ENCODE measurements at places on chromosomes 1 and 21.

DNA sequence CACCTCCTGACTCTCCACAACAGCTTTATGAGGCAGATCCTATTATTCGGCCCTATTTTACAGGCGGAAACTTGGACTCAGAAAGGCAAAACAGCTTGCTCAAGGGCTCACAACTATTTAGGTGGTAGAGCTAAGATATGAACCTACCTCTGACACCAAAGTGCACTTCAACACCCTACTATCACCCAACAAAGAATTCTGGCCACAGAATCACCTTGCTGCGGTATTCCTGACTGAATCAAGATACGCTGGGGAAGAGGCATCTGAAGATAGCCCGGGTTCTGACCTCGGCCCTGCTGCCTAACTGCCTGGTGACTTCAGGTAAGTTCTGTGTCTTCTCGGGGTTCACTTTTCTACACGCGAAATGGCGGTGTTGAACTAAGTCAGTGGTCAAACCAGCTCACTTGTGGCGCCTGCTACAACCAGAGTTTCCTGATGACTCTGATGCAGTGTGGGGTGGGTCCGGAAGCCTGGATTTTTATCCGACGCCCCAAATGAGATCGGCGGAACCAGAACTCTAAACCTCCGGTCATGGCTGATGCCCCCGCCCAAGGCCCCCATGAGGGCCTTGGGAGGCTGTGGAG is 608 bp downstream of the PEF1 start:
- no peak for DNase-seq

DNA sequence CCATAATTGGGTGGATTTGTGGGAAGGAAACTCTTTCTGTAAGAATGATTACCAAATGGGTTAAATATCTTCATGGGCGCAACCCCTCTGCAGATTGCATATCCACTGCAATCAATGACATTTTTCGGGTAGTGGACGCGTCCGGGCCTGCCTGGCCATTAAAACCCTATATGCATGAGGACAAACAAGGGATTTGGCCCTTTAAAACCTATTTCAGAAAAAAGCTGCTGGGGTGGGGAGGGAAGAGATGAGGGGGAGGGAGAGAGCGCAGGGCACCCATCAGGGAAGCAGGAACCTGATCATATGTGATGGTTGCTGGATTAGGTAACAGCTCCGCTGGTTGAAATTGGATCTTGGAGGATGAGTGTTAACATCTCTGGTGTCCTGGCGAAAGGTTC is 228.8 kb downstream of the PBX1 start:
- no peak for DNase-seq

- DNase-seq = no peak
Observed at GRCh38 chr1:215479567-215479966, 87.5 kb upstream of the KCTD3 start.

DNA sequence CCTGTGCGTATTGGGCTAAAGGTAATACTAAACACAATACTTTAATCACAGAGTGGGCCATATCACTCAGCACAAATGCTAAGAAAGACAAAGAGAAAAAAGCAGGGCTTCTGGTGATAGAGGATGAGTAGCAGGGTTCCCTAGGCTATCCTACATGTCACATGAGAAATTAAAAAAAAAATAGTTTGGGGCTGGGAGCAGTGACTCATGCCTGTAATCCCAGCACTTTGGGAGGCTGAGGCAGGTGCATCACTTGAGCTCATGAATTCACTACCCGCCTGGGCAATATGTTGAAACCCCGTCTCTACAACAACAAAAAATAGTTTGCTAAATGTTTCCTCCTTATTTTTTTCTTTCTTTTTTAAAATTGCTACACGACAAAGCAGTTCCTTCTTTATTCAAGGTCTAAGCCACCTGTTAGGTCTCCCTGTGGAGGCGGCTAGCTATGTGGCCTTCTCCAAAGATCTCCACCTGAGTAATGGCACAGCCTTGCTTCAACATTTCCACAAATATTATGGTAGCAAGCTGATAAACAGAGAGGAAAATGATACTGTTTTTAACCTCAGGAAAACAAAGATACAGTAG is 1.5 kb downstream of the ENSA start:
- no peak for DNase-seq

- no peak for DNase-seq
Observed at GRCh38 chr1:1069711-1070676, 4.1 kb downstream of the RNF223 start.

Data from activated CD4-positive, alpha-beta T cell treated with anti-CD3 and anti-CD28 coated beads, Interleukin-2, amount 50 U/mL, for 1 hour (primary cell).